ENCODE measurements at places on chromosomes 4 and X. TPM values are rescaled to one million over a fixed set of nuclear protein-coding genes. Genes with fewer than 3 reads are reported as not detected.

SERTM2 gene
- total RNA-seq = 0.50 TPM

CABS1 gene
- not detected for total RNA-seq

ITM2A gene
- total RNA-seq = 33.6 TPM

IDUA gene
- total RNA-seq = 33.6 TPM

TMEM255A gene
- total RNA-seq = 1.8 TPM

ZFX gene
- 40.4 TPM for total RNA-seq

NDST3 gene
- 0.20 TPM for total RNA-seq

GAGE2A gene
- not detected for total RNA-seq

RHOXF1 gene
- not detected for total RNA-seq

TKTL2 gene
- total RNA-seq = not detected

CPE gene
- 28.9 TPM for total RNA-seq

DNA sequence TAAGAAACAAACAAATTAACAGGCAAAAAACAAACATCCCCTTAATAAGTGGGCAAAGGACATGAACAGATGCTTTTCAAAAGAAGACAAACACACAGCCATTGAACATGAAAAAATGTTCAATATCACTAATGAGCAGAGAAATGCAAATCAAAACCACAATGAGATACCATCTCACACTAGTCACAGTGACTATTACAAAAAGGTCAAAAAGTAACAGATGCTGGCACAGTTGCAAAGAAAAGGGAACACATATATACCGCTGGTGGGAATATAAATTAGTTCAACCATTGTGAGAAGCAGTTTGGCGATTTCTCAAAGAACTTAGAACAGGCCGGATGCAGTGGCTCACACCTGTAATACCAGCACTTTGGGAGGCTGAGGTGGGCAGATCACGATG lies 146.1 kb upstream of the NEIL3 start:
- no peak overlapping the region for H3K4me3 ChIP-seq
- no peaks in the 10 kb centered on the region for H3K27me3 ChIP-seq

DNA sequence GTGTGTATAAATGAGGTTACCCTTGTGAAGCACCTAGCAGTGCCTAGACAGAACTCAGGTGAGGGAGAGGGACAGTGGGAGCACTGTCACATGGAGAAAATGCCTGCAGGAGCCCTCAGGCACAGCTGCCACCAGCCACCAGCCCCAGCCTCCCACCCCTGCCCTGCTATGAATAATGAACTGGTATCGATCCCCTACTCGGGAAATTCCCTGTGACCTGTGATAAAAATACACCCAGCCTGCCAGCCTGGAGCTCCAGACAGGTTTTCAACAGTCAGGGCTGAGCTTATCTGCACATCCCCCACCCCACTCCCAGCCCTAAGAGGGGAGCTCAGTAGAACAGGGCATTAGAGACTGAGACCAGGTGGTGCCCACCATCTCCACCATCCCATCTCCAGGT lies 159.6 kb upstream of the PJA1 start:
- no peak overlapping the region for H3K27ac ChIP-seq
- no peaks in the 10 kb centered on the region for H3K4me1 ChIP-seq
- DNase-seq = no peak
- no peaks in the 10 kb centered on the region for H3K36me3 ChIP-seq
- no peaks in the 10 kb centered on the region for H3K27me3 ChIP-seq

GRCh38 chr4:74093981-74094623 lies 4.9 kb downstream of the CXCL2 start:
- H3K4me1 ChIP-seq = peaks cover 25% of the 10 kb centered on the region
- H3K27me3 ChIP-seq = no peaks in the 10 kb centered on the region
- H3K27ac ChIP-seq = no peak overlapping the region
- no peaks in the 10 kb centered on the region for H3K36me3 ChIP-seq

GRCh38 chrX:130896802-130897501 lies 6.1 kb downstream of the ENOX2 start:
- H3K27me3 ChIP-seq = no peaks in the 10 kb centered on the region
- H3K4me3 ChIP-seq = no peak overlapping the region
- H3K36me3 ChIP-seq = no peaks in the 10 kb centered on the region
- no peaks in the 10 kb centered on the region for H3K4me1 ChIP-seq
- DNase-seq = no peak

GRCh38 chr4:138104284-138104680 lies 137.9 kb downstream of the SLC7A11 start:
- no peaks in the 10 kb centered on the region for H3K36me3 ChIP-seq
- H3K27me3 ChIP-seq = no peaks in the 10 kb centered on the region
- H3K4me1 ChIP-seq = no peaks in the 10 kb centered on the region
- H3K27ac ChIP-seq = no peak overlapping the region
- no peak overlapping the region for H3K4me3 ChIP-seq

- no peaks in the 10 kb centered on the region for H3K36me3 ChIP-seq
- H3K4me1 ChIP-seq = no peaks in the 10 kb centered on the region
- no peak overlapping the region for H3K27ac ChIP-seq
- no peaks in the 10 kb centered on the region for H3K27me3 ChIP-seq
- DNase-seq = no peak
Observed at GRCh38 chrX:124289443-124289842, 43.0 kb upstream of the TEX13D start.

DNA sequence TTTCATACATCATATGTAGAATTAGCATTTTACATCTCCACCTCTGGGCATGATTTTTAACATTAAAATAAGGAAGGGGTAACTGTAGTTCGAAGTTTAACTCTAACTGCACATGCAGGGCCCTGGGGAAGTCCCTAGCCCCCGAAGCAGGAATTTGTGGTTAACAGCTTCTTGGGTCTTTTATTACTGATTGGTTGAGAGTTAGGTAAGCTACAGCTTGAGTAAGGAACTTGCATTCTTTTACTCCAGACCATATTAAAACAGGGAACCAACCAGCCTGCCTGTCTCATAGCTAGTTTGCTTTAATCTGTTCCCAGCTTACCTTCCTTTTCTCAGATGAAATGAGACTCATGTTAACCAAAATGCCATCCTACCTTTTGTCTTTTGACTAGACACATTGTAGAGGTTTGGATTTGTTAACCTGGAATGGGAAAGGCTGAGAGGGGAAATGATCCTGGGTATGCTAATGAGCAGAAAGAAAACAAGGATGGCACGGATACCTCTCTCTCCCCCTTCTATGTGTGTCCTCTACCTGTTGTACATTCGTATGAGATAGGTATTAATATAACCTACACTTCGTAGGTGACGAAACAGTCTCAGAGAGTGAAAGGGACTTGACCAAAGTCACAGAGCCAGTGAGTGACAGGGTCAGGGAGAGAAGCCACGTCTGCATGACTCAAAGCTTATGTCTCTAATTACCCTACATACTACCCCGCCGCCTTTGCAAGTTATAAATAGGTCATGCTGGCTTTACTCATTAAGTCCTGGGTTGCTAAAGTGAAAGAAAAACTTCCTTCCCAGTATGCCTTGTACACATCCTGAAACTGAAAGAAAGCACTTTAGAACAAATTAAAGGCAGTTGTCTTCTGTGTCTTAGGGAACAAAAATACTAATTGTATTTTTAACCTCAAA lies 119.5 kb upstream of the AFF2 start:
- no peaks in the 10 kb centered on the region for H3K36me3 ChIP-seq
- H3K4me1 ChIP-seq = no peaks in the 10 kb centered on the region
- H3K27ac ChIP-seq = no peak overlapping the region
- H3K4me3 ChIP-seq = no peak overlapping the region
- H3K27me3 ChIP-seq = no peaks in the 10 kb centered on the region

DNA sequence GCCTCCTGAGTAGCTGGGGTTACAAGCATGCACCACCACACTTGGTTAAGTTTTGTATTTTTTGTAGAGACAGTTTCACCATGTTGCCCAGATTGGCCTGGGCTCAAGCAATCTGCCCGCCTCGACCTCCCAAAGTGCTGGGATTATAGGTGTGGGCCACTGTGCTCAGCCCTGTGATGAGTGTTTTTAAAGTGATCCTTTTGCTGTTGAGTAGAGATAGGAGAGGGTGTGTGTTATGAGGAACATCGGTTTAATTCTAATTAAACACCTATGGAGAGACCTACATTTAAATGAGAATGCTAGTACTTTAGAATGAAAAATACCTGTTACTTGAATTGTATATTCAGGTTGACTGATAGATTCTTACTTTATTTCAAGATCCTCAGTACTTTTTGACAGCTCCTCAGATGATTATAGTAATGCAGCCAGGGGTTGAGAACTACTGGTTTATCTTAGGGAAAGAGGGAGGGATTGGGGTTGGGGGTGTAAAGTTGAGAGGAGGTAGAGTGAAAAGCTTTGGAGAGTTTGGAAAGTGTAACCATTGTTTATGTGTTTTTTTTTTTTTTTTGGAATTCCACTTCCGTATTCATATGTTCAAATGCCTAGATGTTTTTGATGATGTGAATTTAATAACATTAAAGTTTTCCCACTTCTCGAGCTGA lies 36.8 kb upstream of the DCK start:
- no peaks in the 10 kb centered on the region for H3K4me1 ChIP-seq
- no peak overlapping the region for H3K4me3 ChIP-seq
- H3K27ac ChIP-seq = no peak overlapping the region
- no peaks in the 10 kb centered on the region for H3K27me3 ChIP-seq
- no peaks in the 10 kb centered on the region for H3K36me3 ChIP-seq

DNA sequence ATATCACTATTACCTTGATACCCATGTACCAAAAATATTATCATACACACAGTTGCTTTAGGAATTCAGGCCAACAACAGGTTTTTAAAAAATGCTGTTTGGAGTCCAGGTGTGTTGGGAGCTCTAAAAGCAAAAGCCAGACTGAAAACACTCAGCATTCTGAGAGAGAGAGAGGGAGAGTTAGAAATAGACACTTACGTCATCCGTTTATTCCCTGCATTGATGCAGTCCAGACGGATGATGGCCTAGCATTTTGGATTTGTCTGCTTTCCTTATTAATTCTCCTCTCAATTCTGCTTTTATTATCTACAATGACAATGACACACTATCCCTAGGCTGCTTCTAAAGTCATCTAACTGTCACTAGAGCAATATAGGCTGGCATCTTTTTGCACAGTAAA lies 358.3 kb upstream of the BOD1L1 start:
- H3K36me3 ChIP-seq = no peaks in the 10 kb centered on the region
- no peak overlapping the region for H3K27ac ChIP-seq
- H3K4me3 ChIP-seq = no peak overlapping the region
- H3K4me1 ChIP-seq = no peaks in the 10 kb centered on the region
- DNase-seq = no peak

DNA sequence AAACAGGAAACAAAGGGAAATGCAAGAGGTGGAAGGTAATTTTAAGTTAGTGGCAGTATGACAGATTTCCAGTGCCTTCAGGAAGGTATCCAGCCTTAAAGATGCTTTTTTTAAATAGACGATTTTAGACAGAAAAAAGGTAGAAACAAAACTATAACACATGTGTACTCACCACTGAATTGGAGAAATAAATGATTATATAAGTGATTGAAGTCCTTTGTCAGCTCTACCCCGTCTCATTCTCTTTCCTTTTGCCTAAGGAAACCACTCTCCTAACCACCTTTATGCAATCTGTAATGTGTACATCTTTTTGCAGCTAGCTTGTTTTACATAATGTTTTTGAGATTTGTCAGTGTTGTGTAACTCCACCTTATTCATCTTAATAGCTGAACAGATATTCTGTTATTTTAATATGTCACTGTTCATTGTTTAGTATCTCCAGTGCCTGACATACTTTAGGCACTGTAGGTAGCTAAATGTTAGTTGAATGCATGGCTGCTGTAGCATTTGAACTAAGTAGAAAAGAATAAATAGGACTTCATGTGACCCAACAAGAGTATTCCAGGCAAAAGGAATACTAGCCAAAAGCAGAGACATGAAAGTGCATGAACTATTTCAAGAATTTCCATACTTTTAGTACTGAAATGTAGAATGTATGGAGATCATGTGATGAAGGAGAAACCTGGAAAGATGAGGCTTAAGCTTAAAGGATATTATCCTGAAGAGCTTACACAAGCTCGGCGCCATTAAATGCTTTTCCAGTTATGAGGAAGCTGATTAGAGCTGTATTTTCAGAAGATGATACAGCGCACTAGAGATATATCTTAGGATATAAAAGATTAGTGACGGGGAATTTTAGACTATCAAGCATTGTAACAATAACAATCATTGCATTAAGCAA lies 865 bp downstream of the FAM200B start:
- H3K4me3 ChIP-seq = peak overlapping the region; percentile 72
- H3K27me3 ChIP-seq = no peaks in the 10 kb centered on the region
- peak overlapping the region; percentile 95 for H3K27ac ChIP-seq
- no peaks in the 10 kb centered on the region for H3K4me1 ChIP-seq
- DNase-seq = no peak

- H3K4me3 ChIP-seq = peak overlapping the region; percentile 46
- H3K27me3 ChIP-seq = peaks cover 57% of the 10 kb centered on the region
- peak overlapping the region; percentile 69 for H3K27ac ChIP-seq
Observed at GRCh38 chr4:108172753-108173598, 4.2 kb upstream of the LEF1 start.

DNA sequence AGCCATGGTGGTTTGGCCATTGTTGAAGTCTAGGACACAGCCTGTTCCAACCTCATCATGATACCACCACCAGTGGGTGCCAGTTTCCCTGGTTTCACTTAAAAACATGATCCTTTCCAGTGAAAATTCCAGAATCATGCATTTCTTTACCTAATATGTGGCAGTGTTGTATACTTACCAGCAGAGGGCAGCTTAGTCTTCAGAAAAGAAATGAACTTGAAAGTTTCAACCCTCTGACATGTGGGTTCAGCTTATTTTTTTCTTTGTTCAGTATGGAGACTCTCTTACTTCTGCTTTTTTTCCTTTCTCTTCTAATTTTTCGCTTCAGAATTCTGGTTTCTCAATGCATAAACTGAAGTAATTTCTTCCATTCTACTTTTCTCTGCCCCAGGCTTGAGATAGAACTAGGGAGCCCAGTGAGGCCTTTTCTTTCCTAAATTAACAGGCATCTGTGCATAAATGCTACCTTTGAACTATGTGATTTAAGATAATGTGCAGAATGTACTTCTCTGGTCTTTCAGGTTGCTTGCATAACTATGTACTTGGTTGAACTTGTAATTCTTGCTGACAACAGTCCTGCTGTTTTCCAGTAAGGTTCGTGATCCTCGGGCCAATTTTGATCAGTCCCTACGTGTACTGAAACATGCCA lies 10.7 kb downstream of the LIAS start:
- H3K4me1 ChIP-seq = no peaks in the 10 kb centered on the region
- H3K36me3 ChIP-seq = no peaks in the 10 kb centered on the region
- H3K27ac ChIP-seq = peak overlapping the region; percentile 35
- H3K27me3 ChIP-seq = no peaks in the 10 kb centered on the region
- DNase-seq = no peak

GRCh38 chrX:82370978-82371646 lies 1137.0 kb upstream of the POU3F4 start:
- no peaks in the 10 kb centered on the region for H3K27me3 ChIP-seq
- no peak overlapping the region for H3K4me3 ChIP-seq
- no peak for DNase-seq
- no peak overlapping the region for H3K27ac ChIP-seq

- no peaks in the 10 kb centered on the region for H3K4me1 ChIP-seq
- H3K4me3 ChIP-seq = no peak overlapping the region
- no peaks in the 10 kb centered on the region for H3K27me3 ChIP-seq
- DNase-seq = peak; percentile 58
- no peaks in the 10 kb centered on the region for H3K36me3 ChIP-seq
Observed at GRCh38 chr4:8129136-8129535, 29.5 kb downstream of the ABLIM2 start.

GRCh38 chr4:61462451-61463326 lies 262.6 kb downstream of the ADGRL3 start:
- no peaks in the 10 kb centered on the region for H3K4me1 ChIP-seq
- H3K27ac ChIP-seq = no peak overlapping the region
- no peaks in the 10 kb centered on the region for H3K27me3 ChIP-seq
- DNase-seq = no peak
